ENCODE measurements at places on chromosomes 2 and 18. TPM values are rescaled to one million over a fixed set of nuclear protein-coding genes. Genes with fewer than 3 reads are reported as not detected.

GRCh38 chr2:201257381-201257955 lies 2.9 kb upstream of the CASP8 start:
- peak; percentile 62 for DNase-seq

DNA sequence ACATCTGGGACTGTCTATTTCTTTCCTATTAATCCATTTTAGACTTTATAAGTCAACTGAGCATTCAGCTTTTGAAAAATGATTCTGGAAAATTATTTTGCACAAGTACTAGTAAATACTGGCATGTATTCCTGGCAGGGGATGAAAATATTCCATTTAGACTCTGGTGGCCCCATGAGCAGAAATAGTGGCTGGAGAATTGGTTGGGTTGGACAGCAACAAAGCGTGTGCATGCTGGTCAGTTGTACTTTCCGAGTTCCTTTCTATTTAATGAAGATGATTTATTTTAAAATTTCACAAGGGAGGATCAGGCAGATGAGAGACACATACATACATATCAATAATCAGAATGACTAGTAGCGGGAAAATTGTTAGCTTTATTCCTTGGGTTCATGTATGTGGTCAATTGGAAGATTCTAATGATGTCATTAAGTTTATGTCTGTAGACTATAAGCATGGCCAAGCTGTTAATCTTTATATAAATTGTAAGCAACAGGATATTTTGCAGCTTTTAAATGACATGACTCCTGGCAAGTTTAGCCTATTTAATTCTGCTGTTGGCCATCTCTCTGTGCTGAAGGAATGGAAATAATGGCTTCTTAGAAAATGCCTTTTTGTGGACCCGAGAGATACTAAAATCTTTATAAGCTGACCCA lies 541.6 kb downstream of the SLC4A3 start:
- DNase-seq: no peak

GRCh38 chr2:96962567-96963203 lies 23.7 kb downstream of the FAM178B start:
- peak; percentile 48 for DNase-seq

Gene LIMS4
- polyA plus RNA-seq: 2.5 TPM

Gene ZAP70
- polyA plus RNA-seq: 329 TPM

DNA sequence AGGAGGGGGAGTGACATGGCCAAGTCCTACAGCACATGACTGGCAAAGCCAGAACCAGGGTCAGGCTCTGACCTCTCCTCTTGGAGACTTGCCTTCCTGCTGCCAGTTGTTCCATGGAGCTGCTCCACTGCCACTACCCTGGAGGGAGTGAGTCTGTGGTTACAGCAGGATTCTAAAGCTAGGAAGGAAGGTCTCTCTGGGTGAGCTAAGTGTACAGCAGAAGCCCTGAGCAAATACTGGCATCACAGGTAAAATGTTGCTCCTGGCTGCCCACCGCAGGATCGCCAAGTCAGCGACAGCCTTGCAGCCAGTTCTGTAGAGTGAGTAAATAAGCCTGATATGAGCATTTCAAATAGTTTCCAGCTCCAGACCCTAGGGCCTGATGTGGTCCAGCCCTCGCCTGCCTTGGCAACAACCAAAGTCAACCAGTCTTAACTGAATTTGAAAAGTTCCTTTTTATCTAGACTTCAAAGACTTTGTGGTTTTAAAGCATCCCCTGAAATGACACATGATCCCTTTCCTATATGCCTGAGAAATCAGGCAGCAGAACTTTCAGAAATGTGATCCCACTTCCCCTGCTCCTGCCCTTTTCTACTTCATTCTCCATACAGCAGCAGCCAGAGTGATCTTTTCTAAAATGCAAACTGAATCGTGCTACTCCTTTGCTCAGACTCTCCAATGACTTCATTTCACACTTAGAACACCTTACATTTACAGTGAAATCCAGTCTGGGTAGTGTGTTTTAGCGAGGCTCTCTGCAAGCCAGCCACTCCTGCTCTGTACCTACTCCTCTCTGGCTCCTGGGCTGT lies 114.3 kb downstream of the MGAT5 start:
- DNase-seq: no peak

DNA sequence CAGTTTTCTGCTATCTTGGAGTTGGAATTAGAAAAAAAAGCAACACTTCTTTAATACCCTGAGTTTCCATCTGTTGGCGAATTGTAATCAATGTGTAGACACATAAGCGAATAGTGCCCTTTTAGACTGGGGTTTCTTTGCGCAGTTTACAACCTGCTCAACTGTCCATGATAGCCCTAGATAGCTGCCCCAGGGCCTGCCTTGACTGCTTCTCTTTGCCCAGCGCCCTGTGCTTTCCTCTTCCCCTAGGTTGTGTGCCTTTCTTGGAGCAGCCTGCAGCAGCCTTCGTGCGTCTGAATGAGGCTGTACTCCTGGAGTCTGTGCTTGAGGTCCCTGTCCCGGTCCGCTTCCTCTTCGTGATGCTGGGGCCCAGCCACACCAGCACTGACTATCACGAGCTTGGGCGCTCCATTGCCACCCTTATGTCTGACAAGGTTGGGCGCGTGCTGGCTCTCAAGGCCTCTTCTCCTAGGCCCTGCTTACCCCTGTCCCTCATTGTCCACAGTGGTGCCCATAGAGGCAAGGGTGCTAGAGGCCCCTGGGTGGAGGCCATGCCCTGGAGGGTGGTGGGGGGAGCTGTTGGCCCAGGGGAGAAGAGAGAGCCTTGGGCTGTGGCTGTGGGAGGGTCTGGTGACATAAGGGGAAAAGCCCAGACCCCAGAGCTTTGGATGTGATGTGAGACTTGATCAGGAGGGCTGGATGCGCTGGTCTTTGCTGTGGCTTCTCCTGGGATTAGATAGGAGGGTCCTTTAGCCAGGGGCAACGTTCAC lies 6.9 kb downstream of the SLC4A3 start:
- no peak for DNase-seq

GRCh38 chr2:12828980-12829379 lies 112.2 kb downstream of the TRIB2 start:
- DNase-seq: no peak

Gene CFAP65
- not detected for polyA plus RNA-seq

DNA sequence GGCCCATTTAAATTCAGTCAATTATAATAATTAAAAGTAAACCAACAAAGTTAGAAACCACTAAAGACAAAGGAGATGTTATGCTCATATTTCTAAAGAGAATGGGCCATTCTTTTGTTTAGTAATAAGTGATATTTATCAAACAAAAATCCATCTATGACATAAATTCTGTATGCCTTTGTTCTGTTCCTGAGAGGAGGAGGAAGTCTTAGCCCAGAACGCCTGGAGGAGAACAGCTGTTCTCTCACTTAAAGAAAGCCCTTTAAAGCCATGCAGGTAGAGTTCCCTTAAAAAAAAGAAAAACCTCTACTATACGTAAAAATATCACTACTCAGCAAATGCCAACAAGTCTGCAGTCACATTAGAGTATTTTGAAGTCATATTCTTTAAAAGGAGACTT lies 15.5 kb downstream of the LAMA1 start:
- DNase-seq: no peak

- DNase-seq: no peak
Observed at GRCh38 chr18:73933685-73934084, 213.9 kb downstream of the FBXO15 start.

- DNase-seq: no peak
Observed at GRCh38 chr2:120796094-120796493, 60.4 kb downstream of the GLI2 start.

Gene TCF23
- not detected for polyA plus RNA-seq

- no peak for DNase-seq
Observed at GRCh38 chr2:88563129-88563528, 64.1 kb downstream of the EIF2AK3 start.

Gene SLC23A3
- polyA plus RNA-seq: 0.29 TPM

- DNase-seq: no peak
Observed at GRCh38 chr2:69801745-69802290, 27.6 kb upstream of the GMCL1 start.

Gene VRK2
- 18.7 TPM for polyA plus RNA-seq

- no peak for DNase-seq
Observed at GRCh38 chr2:66824926-66825325, 390.0 kb downstream of the MEIS1 start.

- DNase-seq: no peak
Observed at GRCh38 chr2:29940706-29941105, 19.3 kb upstream of the ALK start.

GRCh38 chr2:218962859-218963492 lies 3.5 kb downstream of the CDK5R2 start:
- peak; percentile 20 for DNase-seq

DNA sequence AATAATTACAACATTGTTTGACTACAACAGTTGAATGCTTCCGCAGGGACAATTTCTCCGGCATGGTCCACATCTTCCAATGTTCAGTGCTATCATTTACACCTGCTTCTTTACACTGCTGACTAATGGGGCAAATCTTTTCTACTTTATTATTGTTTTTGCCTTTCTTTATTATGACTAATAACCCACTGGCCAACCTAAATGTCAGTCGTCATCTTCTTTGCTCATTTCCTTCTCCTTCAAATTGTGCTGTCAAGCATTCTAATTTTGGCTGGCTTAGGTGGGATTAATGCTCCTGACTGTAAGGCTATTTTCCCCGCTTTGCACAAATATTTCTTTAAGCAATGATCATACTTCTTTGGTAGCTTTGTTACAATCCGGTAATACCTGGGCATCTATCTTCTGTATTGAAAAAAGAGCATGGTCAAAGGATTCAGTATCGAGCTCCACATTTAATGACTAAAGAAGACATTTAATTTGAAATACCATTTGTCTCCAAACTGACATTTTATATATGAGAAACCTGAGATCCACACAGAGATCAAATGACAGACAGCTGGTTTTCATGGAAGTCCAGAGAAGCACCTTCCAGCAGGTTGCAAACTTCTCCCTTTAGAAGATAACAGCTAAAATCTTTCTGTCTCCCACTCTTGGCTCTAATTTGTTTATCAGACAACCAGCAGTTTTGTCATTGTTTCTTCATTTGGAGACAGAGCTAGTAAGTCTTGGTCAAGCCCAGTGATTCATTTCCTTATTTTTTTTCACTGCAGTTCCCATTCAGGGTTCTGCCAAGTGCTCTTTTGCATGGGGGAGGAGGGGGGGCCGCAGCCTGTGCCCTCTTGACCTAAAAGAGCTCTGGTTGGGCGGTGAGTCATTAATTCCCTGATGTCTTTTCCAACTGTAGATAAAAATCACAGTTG lies 132.9 kb downstream of the SOCS6 start:
- no peak for DNase-seq

DNA sequence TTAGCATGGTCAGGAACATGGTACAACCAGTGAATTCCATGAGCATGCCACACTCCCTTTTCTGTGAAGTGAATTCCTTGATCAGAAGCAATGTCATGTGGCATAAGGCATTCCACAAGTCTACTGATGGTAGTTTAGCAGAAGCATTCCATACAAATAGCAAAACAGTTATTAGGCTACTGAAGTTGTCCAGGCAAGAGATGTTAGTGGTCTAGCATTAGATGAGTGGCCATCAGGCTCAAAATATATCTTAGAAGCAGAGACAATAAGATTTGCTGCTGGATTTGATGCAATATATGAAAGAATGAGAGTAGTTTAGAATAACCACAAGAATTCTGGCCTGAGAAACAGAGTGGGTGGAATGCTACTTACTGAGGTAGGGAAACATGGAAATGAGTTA lies 355.3 kb upstream of the NRXN1 start:
- DNase-seq: no peak

- no peak for DNase-seq
Observed at GRCh38 chr2:37326285-37326684, 1.7 kb upstream of the PRKD3 start.

Gene TCF7L1
- polyA plus RNA-seq: not detected

Gene ANKAR
- 5.7 TPM for polyA plus RNA-seq

DNA sequence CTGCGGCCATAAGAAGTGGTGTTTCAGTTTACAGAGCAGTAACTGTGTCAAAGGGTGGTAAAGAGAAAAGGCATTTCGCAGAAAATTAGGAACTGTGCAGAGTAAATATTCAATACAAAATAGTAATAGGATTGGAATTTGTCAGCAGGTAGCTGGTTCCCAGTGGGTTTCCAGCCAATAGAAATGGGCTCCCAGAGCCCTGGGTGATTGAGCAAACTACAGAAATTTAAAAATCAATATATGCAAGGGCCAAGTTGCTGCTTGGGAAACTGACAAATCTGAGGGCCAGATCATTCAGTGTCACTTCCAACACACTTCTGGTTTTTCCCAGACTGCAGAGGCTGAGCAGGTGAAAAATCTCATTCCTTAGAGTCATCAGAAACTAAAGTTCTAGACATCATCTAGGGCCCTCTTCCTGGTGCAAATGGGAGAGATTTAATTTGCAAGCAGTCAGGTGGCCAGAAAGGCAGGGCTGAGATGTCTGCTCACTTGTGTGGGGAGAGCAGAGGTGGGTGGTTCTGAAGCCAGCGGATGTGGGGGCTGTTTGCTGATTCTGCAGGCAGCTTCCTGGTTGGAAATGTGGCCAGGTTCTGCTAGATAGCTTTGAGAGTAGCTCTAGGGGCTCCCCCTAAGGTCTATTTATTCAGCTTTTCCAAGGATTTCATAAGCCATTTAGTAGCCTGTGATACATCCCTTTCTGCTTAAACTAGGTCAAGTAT lies 182.4 kb downstream of the NCK2 start:
- no peak for DNase-seq

Gene RNF144A
- polyA plus RNA-seq: 6.4 TPM

GRCh38 chr2:150282357-150282756 lies 205.1 kb downstream of the RND3 start:
- no peak for DNase-seq

Gene CROCC2
- not detected for polyA plus RNA-seq

Gene FHOD3
- not detected for polyA plus RNA-seq

- no peak for DNase-seq
Observed at GRCh38 chr18:24500766-24501165, 40.3 kb downstream of the HRH4 start.

DNA sequence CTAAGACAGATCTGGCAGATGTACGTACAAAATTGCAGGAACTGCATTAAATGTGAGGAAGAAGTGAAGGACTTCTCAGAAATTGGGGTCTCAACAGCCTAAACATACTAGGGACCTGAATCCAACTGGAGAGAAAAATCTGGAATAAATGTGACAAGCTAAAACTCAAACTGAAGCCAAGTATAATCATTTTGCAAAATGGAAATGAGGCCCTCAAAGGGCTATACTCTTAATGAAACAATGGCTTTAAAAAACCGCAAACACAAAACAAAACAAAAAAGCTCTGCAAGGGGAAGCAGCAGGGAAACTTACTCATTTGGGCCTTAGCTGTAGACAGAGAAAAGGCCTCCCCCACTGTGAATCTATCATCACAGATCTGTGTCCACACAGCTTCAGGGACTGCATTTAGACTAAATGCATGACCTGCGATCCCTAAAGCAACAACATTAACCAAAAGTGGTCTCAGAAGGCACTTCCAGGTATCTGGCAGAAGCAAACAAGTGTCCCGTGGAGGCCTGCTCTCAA lies 63.2 kb downstream of the CCBE1 start:
- no peak for DNase-seq

Gene PRLH
- polyA plus RNA-seq: not detected

DNA sequence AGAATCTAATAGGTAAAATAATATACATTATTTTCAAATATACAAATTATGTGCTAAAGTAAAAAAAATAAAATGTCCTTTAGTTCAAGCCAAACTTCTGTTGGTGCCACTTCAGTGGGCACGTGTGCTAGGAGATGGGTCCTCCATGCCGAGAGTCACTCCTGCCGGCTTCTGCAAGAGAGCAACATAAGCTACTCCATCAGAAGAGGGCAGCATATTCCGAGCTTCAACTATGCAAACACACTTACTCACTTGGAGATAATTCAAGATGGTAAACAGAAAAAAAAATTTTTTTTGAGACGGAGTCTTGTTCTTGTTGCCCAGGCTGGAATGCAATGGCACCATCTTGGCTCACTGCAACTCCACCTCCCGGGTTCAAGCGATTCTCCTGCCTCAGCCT lies 24.4 kb downstream of the CNOT11 start:
- DNase-seq: no peak

GRCh38 chr18:23276451-23276850 lies 141.2 kb downstream of the CABLES1 start:
- DNase-seq: no peak

All from immature natural killer cell (primary cell).